Stimulated activated CD4-positive, alpha-beta T cell treated with anti-CD3 and anti-CD28 coated beads, Interleukin-4, amount 100 ng/mL, for 1 hour (primary cell): ENCODE measurements at places on chromosomes 2 and 18.

GRCh38 chr2:121196132-121196848, 88.7 kb downstream of the TFCP2L1 start:
- DNase-seq: no peak

GRCh38 chr2:11343650-11344341, 640 bp downstream of the ROCK2 start:
- peak; percentile 30 for DNase-seq

DNA sequence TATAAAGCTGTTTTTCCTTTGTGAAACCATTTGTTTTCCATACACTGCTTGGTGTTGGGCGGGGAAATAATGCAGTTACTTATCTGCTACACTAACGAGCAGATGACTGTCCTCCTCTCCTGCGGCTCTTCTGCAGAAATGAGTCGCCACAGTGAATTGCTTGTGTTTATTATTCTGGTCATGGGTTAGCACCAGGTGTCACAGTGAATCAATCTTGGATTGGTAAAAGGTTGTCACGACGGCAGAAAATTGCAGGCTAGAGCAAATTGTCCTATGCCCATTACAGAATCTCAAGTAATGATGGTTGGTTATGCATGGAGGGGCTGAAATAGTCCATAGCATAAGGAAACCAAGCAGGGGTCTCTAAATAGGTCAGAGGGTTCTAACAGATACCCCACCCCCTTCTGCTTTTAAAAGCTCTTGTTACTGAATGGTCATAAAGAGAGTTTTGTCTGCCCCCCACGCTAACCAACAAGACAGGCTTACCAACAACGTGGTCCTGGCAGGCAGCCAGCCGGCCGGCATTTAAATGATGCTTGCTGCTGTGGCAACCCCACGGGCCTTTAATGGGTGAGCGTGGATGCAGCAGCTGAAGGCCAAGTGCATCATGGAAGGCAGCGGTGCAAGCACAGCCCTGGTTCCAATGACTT, 29.5 kb downstream of the RAB31 start:
- no peak for DNase-seq

GRCh38 chr18:49020621-49021021, 69.9 kb upstream of the SMAD7 start:
- DNase-seq: no peak

DNA sequence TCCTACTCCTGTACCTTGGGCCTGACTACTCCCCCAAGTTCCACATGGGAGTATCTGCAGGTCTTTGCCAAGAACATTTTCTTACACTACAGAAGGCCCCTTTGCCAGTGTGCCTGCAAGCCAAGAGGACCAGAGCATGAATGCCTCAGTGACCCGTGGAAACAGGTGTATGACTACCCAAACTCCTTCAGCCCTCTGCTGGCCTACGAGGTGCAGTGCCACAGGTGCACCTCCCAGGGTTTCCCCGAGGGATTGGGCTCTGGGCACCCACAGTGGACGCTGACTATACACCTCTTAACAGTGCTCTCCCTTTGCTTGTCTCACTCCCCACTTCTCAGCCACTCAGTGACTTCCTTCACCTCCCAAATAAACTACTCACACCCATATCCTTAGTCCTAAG, 91.4 kb downstream of the COL6A3 start:
- peak; percentile 11 for DNase-seq

GRCh38 chr2:133705287-133705686, 137.0 kb upstream of the NCKAP5 start:
- no peak for DNase-seq

DNA sequence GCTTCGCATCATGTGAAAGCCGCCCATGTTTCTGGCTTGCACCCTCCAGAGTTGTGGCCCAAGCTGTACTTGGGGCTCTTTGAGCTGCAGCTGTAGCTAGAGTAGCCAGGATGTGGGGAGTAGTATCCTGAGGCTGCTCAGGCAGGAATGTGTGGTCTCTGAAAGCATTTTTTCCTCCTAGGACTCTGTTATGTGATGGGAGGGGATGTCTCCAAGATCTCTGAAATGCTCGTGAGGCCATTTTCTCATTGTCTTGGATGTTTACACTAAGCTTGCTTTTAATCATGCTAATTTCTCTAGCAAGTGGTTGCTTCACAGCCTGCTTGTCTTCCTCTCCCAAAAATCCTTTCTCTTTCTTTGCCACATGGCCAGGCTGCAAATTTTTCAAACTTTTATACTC, 687.6 kb downstream of the DCDC2C start:
- no peak for DNase-seq

GRCh38 chr2:33680644-33681363, 81.7 kb upstream of the FAM98A start:
- no peak for DNase-seq

DNA sequence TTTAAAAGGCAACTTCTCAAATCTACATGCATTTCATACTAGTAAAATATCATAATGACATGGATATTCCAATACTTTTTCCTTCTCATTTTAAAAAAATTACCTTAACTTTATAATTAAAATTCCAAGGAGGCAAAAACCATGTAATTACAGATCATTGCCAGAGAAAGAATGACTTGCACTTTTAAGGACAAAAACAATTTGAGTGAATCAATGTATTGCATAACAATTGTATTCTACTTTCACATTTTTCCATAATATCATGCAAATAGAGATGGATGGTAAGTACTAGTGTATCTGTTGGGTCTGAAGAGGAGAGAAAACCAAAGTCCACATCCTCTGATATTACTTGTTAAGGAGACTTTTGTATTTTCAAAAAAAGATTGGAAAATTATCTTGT, 89.5 kb upstream of the NCK2 start:
- DNase-seq: no peak

DNA sequence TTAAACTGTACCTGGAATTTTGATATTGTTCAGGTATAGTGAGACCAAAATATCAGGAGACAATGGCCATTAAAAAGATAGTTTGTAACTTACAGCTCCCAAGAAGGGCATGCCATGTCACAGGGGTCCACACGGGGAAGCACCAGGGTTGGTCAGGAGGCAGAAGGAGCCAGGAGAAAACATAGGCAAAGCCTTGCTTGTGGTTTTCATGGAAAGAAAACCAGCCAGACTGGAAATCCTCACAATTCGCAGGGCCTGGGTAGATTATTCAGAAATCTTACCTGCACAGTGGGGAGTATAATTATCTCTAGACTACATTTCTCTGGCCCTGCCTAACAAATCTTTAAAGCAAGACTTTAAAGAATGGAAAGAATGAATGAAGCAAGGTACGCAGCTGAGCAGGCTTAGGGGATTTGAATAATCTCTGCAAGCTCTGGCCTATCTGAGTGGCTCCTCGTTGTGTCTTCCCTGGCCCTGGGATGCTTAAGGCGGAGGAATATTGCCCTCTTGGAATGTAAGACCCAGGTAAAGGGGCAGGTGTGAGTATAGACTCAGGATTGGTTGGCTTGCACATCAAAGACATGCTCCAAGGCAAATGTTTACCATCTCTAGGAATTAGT, 66.9 kb upstream of the CDC42EP3 start:
- DNase-seq: no peak

GRCh38 chr2:29492701-29493100, 377.5 kb downstream of the CLIP4 start:
- no peak for DNase-seq

- DNase-seq: no peak
Measured at GRCh38 chr2:168357797-168358472, 98.1 kb upstream of the CERS6 start.

DNA sequence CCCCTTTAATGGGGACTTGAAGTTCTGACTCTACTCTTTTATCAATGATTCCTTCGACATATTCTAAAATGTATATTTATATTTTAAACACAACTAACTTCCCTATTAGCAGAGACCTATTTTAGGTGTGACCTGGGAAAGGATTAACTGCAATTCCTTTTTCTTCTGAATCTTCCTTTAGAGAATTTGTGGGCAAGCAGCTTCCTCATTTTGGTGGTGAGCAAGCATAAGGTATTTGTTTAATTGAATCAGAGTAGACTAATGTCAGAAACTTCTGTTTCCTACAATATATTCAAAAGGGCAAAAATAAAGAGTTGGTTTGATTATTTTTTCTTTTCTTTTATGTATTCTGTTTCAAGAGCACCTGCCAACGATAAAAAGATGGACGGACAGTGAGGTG, 237.0 kb downstream of the IKZF2 start:
- no peak for DNase-seq

DNA sequence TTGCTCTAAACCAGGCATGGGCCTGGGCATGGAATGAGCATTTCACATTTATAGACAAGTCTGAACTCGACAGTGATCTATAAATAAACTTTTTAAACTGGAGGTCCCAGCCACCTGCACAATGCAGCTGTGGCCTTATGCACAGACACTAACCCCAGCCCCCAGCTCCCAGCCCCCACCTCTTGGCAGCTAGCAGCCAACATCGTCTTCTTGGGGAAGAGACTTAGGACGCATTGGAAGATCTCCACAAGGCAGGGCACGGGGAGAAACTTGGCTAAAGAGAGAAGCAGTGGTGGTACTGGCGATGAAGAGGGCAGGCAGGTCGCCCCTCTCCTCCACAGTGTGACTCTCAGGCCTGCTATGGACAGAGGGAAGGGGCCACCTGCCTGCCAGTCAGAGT, 213.2 kb downstream of the ANAPC1 start:
- no peak for DNase-seq

GRCh38 chr2:5782103-5782502, 89.9 kb downstream of the SOX11 start:
- no peak for DNase-seq

- DNase-seq: no peak
Measured at GRCh38 chr2:117170897-117171296, 643.6 kb upstream of the DDX18 start.

GRCh38 chr2:23545811-23546210, 160.8 kb downstream of the KLHL29 start:
- DNase-seq: no peak

DNA sequence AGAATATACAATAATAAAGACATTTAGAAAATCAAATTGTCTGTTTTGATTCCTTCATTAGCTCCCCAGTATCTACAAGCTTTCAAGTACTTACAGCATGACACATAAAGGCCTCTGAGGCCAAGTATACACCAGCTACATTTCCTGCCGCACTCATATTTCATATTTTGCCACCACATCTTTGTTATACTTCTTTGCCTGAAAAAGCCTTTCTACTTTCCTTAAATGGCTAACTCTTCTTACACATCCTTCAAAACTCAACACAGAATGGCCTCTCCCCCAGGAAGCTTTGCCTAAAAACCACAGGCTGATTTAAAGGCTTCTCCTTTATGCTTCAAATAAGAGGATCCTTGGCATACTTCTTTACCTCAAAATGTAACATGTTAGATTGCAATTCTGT, 4.5 kb downstream of the STK17B start:
- DNase-seq: no peak

DNA sequence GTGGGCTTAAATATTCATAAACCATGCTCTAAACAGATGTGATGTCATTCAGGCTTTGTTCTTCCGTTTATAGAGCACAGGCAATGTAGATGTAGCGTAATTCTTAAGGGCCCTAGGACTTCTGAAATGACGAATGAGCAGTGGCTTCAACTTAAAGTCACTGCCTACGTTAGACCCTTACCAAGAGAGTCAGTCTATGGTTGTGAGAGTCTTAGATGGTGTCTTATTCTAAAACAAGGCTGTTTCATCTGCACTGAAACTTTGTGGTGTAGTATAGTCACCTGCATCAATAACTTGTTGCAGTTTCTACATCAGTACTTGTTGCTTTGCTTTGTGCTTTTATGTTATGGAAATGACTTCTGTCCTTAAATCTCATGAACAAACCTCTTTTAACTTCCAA, 56.0 kb downstream of the PIK3C3 start:
- no peak for DNase-seq

GRCh38 chr2:96806468-96807126, 9.5 kb upstream of the CNNM3 start:
- peak; percentile 25 for DNase-seq

GRCh38 chr2:172613040-172613439, 57.1 kb downstream of the PDK1 start:
- DNase-seq: no peak

- DNase-seq: no peak
Measured at GRCh38 chr2:210054696-210055095, 52.3 kb downstream of the RPE start.

DNA sequence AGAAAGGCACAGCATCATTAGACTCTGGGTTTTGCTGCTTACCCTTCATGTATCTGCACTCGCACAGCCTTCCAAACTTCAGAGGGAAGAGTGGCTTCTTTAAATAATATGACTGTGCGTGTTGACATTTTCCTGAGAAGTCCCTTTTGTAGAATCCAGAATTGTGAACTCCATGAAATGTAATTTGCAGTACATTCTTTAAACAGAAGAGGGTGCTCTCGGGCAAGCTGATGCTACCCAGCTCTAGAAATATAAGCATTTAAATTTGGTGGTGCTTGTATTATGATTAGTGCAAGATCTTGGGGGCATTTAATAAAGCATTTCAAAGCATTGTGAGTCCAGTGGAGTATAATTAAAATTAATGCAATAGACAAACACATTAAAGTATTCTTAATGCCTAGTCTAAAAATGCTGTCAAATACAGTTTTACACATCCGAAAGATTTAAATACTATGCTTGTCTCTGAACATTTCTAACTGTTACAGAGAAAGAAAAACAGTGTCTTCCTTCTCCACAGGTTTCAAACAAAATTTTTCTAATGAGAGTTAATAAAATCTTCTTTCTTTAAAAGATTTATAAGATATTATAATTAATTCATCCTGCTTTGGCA, 17.3 kb upstream of the GTF2A1L start:
- DNase-seq: no peak

- no peak for DNase-seq
Measured at GRCh38 chr2:67037655-67038054, 359.5 kb upstream of the ETAA1 start.

DNA sequence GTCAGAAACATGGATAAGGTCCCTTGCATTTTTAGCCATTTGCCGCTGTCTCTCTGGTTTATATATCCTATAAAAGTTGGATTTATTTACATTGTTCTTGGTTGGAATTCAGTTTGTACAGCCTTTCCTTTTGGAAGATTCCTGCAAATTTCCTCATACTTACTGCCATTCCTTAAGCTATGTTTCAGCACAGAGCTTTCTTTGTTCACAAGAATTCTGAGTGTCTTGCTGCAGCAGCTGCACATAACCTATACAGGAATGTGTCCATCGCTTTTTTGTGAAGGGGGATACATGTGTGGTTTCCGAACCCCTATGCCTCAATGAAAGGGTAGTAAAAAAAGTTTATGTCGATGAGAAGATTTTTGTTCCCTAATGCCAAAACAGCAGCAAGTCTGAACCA, 48.3 kb upstream of the CCDC68 start:
- DNase-seq: no peak

DNA sequence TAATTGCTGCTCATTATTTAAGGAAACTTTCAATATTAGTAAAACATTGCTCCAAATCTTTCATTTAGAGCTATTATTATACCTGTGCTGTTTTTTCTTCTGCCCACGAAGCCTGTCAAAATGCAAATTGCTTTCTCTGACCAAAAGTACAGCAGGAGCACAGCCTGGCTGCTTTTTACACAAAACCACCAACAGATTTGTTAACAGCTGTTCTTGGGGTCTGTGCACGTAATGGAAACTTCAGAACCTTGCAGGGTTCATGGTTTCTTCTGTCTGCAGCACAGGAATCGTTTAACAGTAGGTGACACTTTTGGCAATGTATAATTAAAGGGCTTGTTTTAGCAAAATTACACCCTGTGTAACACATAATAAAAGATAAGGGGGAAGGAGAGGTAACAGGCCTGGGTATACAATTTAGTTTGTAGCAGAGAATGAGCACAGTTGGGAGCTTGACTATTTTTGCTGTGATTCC, 447.3 kb downstream of the KCNJ3 start:
- DNase-seq: no peak
